ENCODE measurements at places on chromosomes 3 and 15.

GRCh38 chr15:51758645-51759044 lies 7.2 kb downstream of the TMOD2 start:
- DNase-seq = no peak

- DNase-seq = no peak
Observed at GRCh38 chr15:82081914-82082762, 36.3 kb upstream of the MEX3B start.

DNA sequence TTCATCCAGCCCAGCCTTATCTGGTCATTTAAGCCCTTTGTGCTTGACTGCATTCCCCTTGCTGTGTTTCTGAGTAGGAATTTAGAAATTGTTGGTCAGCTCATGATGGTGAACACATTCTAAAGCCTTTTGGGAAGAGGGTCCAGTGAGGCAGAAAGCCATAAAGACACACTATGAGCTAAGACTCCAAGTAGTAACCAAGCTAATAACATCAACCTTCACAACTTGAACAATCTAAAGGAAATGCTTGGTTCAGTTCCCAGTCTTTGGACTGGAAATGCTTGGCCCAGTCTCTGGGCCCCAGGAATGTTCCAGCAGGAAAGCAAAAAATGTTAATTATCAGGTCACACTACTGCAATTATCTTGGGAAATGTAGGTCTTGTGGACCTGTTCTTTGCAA lies 7.7 kb downstream of the PLSCR1 start:
- DNase-seq = no peak

DNA sequence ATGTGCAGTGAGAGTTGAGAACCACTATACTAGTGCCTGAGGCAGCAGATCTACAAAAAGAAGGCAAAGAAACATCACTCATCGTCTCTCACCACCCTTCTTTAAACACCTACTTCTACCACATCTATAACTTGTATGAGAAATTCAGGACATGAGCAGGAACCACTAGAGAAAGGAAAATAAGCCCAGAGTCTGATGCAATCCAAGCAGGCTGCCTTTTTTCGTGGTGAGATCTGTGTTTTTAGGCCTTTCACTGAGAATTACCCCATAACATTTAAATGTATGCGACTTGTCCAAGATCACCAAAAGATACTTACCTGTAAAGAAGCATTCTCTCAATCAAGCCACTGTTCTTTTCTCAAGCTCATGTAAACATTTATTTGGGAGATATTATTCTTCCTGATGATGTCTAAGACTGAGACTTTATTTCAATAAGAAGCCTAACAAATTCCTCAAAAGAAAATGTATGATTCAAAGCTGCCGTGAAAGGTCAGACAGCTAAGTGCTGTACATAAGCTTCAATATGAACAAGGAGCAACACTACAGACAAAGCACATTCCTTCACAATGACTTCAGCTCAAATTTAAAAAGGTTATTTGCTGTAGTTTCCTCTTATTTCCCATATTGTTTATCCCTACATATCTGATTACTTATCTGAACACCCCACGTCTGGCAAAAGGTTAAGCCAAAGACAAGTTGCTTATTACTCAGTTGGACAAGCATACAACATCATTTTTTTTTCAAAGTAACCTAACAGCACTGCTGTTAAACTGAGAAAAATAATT lies 16.5 kb downstream of the SPICE1 start:
- DNase-seq = no peak

DNA sequence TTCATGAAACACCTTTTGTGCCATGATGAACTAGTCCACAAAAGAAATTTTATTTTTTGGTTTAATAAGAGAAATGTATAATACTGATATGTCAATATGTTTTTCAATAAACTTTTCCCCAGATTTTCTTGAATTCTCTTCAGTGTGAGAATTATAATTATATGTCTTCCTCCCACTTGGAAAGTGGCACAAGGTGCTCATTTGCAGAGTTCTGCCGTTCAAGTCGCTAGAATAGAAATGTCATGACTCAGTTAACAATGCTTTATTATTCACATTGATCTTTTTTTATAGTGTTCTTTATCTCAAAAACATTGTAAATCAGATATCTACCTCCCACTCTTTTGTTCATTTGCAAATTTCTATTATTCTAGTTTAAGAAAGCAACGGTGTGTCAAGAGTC lies 87.3 kb downstream of the MDFIC2 start:
- DNase-seq = no peak

- no peak for DNase-seq
Observed at GRCh38 chr3:186477033-186477432, 67.1 kb downstream of the CRYGS start.

GRCh38 chr3:139434764-139435307 lies 41.5 kb downstream of the RBP2 start:
- DNase-seq = no peak

DNA sequence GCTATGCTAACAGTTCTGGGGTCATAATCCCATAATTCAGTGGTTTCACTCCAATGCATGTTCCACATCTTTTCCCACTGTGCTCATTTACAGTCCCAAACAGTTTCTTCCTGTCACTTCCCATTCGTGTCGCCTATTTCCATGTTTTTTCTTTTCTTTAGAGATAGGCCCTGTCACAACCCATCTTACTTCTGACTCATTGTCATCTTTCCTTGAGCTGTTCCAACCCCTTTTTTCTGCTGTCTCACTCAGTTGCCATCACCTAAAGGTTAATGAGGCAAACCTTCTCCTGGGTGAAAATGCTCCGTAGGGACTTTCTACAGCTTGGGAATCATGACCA lies 814.5 kb downstream of the VGLL3 start:
- no peak for DNase-seq

- DNase-seq = no peak
Observed at GRCh38 chr15:82300883-82301282, 38.3 kb downstream of the SAXO2 start.

DNA sequence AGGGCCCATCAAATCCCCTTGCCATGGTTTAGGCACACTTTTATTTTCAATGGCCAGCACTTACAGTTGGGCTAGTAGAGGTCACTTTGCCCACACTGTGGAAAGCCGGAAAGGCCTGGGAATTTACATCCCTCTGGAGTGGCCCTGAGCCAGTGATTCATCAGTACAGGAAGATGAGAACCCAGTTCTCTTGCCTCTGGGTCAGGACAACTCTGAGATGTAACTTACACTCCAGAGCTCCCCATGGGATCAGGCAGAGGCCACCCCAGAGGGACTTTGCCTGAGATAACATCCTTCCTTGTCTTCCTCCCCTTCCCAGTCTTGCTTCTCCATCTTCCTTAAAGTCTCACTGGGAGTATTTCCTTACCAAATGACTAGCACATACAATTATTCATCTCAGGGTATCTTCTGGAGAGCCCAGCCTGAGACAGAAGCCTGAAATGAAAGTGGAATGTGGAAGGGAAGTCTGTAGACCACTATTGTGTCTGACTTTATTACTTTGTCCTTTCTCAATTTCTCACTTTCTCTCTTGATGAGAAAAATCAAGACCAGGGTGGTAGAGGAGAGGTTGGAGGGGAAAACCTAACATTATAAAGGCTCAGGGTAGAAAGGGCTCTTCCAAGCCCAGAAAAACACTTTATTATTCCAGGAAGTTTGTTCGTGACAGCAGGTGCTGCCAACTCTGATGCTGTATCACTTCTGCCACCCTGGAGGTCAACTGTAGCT lies 220.8 kb downstream of the ZNF621 start:
- DNase-seq = no peak

GRCh38 chr15:34644061-34644460 lies 60.6 kb upstream of the GOLGA8B start:
- no peak for DNase-seq

GRCh38 chr3:46414739-46415138 lies 7.7 kb downstream of the CCRL2 start:
- DNase-seq = no peak

DNA sequence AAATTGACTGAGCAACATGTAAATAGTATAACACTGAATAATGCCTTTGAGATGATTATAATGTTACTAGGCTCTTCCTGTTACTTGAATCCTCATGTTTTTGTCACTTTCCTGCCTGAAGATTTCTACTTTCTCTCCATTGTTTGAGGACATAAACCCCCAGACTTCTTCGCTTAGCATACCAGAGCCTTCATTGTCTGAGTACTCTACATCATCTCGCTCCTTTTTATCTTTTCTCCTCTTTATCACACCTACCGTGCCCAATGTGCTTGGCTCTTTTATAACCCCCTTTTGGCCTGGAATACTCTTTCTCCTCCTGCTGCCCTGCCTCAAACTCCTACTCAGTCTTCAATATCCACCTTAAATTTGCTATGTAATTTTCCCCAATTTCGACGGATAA lies 30.3 kb upstream of the MGA start:
- DNase-seq = no peak

GRCh38 chr3:100041328-100041749 lies 73.0 kb downstream of the FILIP1L start:
- no peak for DNase-seq

DNA sequence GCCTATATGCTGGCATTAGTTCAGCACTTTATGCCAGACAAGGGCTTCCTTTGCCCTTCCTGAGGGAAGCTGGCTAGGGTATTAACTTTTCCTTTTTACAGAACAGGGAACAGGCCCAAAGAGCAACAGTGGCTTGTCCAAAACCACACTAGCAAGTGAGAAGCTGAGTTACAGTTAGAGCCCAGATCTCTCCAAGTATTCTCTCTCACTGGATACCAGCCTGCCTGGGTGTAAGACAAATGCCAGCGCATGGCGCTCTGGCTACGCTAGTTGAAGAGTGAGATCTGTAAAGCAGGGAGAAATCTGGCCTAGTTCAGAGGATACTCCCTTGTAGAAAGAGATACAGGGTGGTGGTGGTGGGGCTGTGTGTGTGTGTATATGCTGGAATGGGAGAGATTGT lies 38.4 kb downstream of the RAB11A start:
- no peak for DNase-seq

DNA sequence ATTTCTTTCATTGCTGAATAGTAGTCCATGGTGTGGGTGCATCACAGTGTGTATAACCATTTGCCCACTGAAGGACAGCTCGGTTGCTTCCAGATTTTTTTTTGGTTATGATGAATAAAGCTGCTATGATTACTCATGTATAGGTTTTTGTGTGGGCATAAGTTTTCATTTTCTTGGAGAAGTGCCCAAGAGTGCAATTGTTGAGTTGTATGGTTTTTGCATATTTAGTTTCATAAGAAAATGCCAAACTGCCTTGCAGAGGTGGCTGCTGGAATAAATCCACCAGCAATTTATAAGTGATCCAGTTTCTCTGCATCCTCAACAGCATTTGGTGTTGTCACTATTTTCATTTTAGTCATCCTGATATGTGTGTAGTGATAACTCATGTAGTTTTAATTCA lies 8.4 kb upstream of the SPESP1 start:
- no peak for DNase-seq

- no peak for DNase-seq
Observed at GRCh38 chr15:100493213-100493612, 35.5 kb downstream of the CERS3 start.

- no peak for DNase-seq
Observed at GRCh38 chr15:60076582-60077276, 72.6 kb downstream of the FOXB1 start.

GRCh38 chr3:117126946-117127546 lies 417.5 kb downstream of the TUSC7 start:
- no peak for DNase-seq

GRCh38 chr15:71892335-71892734 lies 82.0 kb downstream of the NR2E3 start:
- DNase-seq = no peak

GRCh38 chr15:65194826-65195547 lies 9.8 kb upstream of the CLPX start:
- no peak for DNase-seq

GRCh38 chr3:127675651-127676391 lies 3.1 kb downstream of the ABTB1 start:
- DNase-seq = no peak

- no peak for DNase-seq
Observed at GRCh38 chr3:105905328-105905727, 36.5 kb upstream of the CBLB start.

- no peak for DNase-seq
Observed at GRCh38 chr15:78208341-78208844, 26.0 kb downstream of the ACSBG1 start.

GRCh38 chr3:20078194-20078714 lies 38.0 kb downstream of the KAT2B start:
- DNase-seq = no peak

DNA sequence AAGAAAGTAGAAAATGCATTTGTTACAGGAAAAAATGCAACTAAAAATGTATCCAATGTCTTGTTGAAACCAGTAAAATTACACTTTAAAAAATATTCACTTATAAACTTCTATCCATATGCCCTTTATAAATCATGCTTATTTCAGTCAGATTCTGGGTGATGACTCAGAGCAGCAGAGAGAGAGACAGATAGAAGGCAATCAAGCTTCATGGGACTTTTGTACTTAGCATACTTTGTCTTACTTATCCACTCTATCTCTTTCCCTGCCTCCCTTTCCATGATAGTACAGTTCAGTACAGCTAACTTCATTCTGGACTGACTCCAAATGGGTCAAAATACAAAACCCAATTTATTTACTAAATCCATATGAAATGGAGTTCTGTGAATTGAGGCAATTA lies 1438.2 kb downstream of the ZPLD1 start:
- no peak for DNase-seq

DNA sequence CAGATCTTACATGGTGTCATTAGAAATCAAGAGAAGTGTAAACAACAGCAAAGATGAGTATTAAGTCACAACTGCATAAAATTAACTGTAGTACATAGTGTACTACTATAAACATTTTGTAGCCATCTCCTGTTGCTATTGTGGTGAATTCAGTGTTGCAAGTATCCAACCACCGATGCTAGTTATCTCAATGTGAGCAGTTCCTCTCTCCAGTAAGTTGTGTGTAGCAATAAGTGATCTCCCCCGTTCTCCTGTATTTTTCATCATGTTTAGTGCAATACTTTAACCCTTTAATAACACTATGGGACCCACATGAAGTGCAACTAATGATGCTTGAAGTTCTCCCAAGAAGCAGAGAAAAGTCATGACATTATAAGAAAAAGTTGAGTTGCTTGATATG lies 264.7 kb upstream of the KCNH8 start:
- no peak for DNase-seq

DNA sequence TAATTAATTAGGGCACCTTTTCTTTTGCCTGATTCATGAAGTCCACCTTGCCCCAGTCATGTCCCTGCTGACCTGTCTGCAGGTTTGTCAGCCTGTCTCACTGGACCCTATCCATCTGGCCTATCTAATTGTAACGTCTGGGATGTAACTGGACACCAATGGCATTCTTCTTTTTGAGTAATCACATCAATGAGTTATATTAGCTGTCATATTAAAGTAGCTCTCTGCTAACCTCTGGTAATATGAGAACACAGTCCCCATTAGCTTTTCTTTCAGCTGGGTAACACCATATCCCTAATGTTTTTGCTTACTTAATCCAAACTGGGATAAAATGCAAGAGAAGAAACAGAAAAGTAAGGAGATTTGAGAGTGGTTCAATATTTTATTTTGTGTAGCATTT lies 166.2 kb upstream of the VEPH1 start:
- DNase-seq = no peak
